Effector CD4-positive, alpha-beta T cell (primary cell): ENCODE measurements at places on chromosomes 7 and 10.

DNA sequence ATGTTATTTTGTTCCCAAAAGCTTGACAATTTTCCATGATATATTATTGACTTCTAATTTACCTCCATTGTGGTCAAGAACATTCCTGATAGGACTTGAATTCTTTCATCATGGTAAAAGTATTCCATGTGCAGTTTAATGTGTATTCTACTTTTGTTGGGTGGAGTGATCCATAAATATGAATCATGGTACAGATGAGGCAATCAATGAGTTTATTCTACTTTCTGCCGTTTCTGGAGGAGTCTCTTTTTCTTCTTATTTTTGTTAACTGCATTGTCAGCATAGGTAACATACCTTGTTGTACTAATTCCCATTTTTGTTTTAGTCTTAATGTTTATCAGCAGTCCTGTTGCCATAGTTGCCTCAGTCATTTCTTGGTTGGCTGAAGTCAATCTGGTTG lies 69.6 kb downstream of the SHOC2 start:
- no peak for DNase-seq

DNA sequence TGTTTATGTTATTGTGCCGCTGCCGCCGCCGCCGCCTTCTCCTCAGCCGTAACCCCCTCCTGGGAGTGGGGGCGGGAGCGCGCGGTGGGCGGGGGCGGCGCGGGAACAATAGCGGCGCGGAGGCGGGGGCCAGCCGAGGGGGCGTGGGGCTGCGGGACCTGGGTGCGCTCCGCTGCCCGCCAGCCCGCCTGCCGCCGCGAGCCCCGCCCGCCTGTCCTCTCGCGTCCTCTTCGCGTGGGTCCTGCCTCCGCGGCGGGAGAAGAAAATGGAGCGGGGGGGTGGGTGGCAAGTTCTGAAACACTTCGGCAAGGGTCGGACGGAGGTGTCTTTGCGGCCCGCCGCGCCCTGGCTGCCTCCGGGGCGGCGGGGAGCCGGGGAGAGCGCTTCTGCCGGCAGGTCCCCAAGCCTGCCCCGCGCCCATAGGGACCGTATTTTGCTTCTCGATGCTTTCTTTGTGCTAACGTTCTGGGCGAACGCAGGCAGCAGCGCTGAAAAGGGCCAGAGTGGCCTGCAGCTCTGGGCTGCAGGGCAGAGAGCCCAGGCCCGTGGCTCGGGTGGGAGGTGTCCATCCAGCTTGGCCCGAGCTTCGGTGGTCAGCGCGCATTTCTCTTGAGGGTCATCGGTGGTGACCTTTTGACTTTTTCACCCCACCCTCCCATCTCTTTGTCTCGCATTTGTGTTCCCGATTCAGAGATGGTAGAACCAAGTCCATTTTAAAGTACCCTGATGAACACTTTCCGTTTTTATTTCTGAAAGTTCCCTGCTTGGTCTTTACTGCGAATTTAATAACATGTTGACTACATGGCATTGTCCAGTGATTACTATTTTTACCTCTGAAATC lies 613 bp downstream of the MAPK8 start:
- DNase-seq, result peak; percentile 70

DNA sequence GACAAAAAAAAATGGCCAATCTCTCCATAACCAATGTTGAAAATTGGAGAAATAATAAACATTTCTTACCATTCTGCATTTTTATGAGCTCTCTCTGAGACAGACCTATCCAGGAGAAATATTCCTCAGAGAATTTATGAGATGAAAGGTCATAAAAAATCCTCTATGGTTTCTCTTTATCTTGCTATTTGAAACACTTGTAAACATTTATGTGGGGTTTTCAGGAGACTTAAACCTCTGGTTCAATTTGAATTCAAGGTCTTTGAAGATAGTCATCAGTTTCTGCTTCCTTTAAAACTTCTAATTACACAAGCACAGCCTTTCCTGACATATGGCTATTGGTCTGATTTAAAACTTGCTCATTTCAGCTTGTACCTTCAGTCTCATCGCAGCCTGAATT lies 78.5 kb upstream of the APBB1IP start:
- DNase-seq, result no peak

- no peak for DNase-seq
Measured at GRCh38 chr7:73972614-73973013, 55.4 kb upstream of the ELN start.

DNA sequence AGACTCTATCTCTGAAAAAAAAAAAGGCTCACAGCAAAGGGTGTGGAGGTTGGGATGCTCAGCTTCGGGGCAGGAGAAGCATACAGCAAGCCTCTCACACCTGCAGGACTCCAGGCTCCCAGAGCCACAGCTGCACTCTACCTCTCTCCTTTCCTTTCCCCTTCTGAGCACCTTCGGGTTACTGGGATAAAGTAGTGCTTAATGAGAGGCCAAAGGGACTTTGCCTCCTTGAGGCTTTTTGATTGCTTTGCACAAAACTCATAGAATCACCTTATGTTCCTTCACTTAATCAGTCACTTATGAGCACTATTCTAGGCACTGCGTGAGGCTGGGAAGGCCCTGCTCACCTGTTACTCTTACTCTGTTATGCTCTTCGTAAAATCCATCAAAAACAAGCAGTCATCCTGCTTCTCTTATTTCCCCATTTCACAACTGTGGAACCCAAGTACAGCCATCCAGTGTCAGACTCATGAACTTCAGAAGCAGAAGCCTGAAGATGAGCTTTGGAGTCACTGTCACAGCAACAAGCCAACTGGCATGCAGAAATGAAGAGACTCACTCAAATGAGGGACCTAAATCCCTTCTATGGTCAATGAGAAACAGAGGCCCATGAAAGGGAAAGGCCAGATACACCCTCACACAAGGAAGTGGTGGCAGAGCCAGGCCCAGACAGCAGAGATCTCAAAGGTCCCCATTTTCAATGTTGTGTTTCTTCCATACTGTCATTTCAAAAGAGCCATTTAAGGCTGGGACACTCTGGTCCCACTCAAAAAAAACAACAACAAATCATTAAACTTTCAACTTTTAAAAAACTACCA lies 205.4 kb downstream of the KCNMA1 start:
- no peak for DNase-seq

DNA sequence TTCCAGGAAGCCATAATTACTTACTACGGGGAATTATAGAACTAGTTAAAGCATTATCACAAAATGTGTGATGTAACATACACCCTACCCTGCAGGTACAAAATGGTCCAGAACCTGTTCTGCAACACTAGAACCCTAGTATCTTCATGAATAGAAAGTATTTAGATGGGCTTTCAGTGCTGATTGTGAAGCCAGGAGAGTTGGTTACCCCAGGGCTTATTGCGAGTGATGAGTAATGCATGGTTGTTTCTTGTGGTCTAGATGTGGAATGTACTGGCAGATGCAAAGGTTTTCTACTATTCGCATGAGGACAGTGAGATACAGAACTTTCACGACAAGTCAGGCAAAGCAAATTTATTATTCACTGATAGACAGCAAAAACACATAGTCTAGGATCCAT lies 33.6 kb upstream of the AGR3 start:
- DNase-seq, result no peak

GRCh38 chr7:150311146-150311545 lies 12.0 kb upstream of the LRRC61 start:
- DNase-seq, result no peak

DNA sequence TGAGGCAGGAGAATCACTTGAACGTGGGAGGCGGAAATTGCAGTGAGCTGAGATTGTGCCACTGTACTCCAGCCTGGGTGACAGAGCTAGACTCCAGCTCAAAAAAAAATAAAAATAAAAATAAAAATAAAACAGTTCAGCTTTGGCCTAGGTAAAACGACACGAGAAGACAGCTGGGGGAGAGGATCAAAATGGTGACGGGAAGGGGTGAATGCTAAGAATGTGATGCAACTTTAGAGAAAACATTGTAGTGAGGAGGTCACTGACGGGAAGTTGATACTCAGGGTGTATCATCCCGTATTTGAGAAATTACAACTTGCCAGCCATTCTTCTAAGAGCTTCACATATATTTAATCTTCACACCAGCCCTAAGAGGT lies 1.1 kb downstream of the NDST2 start:
- DNase-seq, result no peak

GRCh38 chr7:112453505-112454171 lies 3.4 kb downstream of the IFRD1 start:
- no peak for DNase-seq

DNA sequence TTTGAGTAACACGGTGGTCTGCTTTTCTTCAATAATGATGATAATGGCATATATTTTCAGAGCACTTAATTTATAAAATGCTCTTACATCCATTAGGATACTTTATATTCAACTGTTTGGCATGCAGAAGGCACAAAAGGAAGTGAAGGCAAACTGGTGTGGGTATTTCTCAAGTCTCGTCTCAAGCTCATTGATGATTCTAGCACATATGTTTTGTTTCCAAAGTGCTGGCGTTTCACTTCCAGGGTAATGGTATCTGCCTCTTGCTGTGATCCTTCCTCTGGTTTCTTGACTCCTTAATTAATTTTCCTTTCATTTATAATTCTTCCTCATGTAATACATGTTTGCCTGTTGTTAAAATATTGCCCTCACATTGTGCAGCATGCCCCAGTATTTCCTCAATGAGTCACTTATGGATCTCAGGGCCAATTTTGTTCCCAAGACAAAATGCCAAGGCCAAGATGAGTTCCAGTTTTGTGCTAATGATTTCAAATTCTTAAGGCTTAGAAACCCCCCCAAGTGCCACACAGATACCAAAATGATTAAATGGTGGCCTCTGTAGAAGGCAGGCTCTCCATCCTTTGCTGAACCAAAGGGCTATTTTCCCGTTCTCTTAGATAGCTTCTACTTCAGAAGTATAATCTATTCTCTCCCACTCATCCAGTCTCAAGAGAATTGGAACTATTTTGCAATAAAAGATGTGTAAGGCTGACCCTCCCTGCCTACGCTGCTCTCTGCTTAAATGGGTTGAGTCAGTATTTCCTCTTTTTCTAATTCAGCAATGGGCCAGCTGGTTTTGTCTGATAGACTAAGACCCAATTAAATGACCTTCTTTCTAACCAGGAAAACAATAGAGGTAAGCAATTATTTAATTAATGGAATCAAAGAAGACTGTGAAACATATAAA lies 171.2 kb downstream of the ZNF365 start:
- DNase-seq, result no peak

- no peak for DNase-seq
Measured at GRCh38 chr10:123087786-123088185, 48.0 kb upstream of the HMX3 start.

DNA sequence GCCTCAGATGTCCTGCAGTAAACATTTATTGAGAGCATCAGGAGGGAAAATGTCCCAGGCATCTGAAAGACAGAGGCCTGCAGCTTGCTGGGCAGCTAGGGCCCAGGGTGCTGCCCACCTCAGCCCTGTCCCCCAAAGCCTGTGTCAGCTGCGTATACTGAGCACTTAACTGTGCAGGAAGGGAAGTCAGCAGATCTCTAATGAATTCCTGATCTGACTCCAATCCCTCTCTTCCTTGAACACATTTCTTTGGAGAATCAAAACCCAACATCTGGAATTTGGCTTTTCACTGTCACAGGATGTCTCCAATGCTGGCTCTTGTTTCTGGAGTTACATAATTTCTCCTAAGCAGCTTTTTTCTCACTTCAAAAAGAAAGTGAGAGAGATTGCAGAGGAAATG lies 364.7 kb upstream of the NFE2L3 start:
- no peak for DNase-seq

DNA sequence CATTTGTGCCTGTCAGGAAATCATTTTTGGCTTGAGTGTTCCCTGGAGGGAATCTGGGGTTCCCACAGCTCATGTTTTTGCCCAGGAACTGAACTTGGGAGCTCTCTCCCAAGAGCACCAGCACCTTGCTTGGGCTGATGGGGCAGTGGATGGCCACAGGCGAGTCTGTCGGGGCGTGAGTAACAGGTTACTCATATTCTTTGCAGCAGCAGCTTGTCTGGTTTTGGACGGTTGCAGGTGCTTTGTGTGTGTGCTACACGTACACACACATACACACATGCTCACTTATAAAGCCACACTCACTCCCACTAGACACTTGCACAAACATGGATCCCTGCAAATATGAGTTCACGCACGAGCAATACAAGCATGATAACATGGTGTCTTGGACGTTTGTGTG lies 2.9 kb upstream of the PALD1 start:
- DNase-seq, result no peak

DNA sequence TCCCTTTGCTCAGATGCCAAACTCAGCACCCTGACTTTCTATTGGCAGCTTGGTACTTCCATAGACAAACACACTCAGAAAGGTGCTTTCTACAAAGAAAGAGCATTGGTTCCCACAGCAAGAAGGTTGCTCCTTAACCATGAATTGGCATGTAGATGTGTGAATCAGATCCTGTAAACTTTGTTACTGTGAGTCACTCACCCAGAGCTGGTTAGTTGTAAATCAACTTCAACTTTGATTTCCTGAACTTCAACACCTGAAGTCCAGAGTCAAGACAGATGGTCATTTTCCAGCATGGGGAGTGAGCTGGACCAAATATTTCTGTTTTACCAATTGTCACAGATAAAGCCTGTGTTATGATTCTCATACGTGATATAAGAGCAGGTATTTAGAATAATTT lies 797.2 kb downstream of the TNS3 start:
- DNase-seq, result no peak

GRCh38 chr10:70052462-70053217 lies at the start of gene MACROH2A2:
MACROH2A2 (plus strand) TSS chr10:70052846; CDS start chr10:70075659, 22,813 bp downstream.
- DNase-seq, result no peak

- DNase-seq, result peak; percentile 63
Measured at GRCh38 chr7:50307368-50308032, 3.0 kb downstream of the IKZF1 start.

DNA sequence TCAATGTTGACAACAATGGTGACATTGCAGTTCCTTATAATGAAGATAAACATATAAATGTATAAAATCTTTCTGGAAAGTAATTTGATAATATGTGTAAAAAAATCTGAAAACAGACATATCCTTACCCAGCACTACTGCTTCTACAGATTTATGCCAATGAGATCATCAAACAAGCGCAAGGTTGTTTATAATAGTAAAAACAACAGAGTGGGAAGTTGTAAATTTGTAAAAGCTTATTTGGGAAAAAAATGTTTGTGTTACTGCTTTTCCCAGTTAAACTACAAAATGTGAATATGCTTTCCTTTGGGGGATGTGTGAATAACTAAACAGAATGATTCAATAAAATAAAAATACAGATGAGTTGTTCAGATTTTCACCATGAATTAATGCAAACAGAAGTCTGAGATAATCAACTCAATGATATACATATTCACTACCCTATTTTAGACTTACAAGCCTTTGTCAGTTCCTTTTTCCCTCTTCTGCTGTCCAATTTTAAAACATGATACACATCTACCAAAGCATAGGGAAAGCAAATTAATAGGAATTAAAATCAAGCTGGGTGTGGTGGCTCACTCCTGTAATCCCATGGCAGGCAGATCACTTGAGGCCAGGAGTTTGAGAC lies 82.1 kb downstream of the USP6NL start:
- DNase-seq, result no peak

- DNase-seq, result no peak
Measured at GRCh38 chr7:71793251-71793650, 618.9 kb downstream of the CALN1 start.

DNA sequence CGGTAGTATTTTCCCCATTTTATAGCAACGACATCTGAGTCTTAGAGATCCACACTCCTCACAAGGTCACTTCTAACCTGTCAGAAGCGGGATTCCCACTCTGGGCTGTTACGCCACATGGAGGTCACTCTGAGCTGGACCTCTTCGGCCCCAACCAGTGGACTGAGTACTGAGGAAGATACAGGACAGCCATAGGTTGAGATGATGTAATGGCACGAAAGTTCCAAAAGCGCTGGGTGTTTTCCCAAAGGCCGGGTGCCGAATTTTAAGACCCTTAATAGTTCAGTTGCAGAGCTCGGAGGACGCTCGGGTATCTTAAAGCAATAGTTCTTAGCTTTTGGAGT lies 699 bp downstream of the GHITM start:
- DNase-seq, result peak; percentile 4
